ELF-1 (cell line): ENCODE measurements at places on chromosomes 11 and 22.

DNA sequence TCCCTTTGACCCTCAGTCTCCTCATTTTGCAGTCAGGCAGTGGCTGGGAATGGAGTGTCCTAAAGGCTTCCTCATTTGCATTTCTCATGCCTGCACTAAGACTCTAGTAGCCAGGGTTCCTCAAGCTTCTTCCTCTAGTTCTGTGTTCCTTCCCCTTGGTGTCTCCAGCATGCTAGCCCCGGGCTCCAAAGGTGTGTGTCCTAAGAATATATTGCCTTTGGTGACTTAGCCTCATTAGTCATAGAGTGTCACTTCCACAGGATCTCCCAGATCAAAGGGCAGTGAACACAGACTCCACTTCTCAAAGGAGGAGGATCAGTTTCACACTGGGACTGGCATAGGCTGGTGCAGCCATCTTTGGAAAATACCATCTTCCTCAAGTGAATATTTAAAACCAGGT, 21.4 kb upstream of the ACER3 start:
- peak; percentile 35 for DNase-seq

- no peak for DNase-seq
Observed at GRCh38 chr22:47207387-47207786, 444.9 kb downstream of the TBC1D22A start.

GRCh38 chr11:11435635-11436034, 82.6 kb upstream of the CSNK2A3 start:
- peak; percentile 34 for DNase-seq

GRCh38 chr11:75240311-75241035, at the start of gene TPBGL:
Gene TPBGL (plus strand): TSS chr11:75240774. CDS start chr11:75241050, 276 bp downstream.
- DNase-seq, result peak; percentile 46

- DNase-seq, result peak; percentile 86
Observed at GRCh38 chr11:99069856-99070444, 49.2 kb downstream of the CNTN5 start.
